CD4-positive, alpha-beta T cell (primary cell): ENCODE measurements at places on chromosomes 6 and 20.

DNA sequence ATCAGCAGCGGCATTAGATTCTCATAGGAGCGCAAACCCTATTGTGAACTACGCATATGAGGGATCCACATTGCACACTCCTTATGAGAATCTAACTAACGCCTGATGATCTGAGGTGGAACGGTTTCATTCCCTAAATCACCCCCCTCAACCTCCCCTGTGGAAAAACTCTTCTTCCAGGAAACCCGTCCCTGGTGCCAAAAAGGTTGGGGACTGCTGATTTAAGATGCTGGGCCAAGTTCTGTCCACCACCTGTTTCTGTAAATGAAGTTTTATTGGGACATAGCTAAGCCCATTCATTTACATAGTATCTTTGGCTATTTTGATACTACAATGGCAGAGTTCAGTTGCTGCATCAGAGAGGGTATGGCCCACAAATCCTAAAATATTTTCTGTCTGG lies 268.2 kb upstream of the PRDM1 start:
- H3K4me3 ChIP-seq: no peak overlapping the region
- H3K4me1 ChIP-seq: peaks cover 3% of the 10 kb centered on the region
- H3K27me3 ChIP-seq: no peaks in the 10 kb centered on the region

- H3K27ac ChIP-seq: no peak overlapping the region
- DNase-seq: peak; percentile 49
- no peaks in the 10 kb centered on the region for H3K36me3 ChIP-seq
Observed at GRCh38 chr6:34189806-34190503, 44.1 kb upstream of the GRM4 start.

- H3K4me1 ChIP-seq: no peaks in the 10 kb centered on the region
- H3K4me3 ChIP-seq: no peak overlapping the region
- no peaks in the 10 kb centered on the region for H3K36me3 ChIP-seq
Observed at GRCh38 chr6:54010340-54011276, 100.6 kb upstream of the MLIP start.

DNA sequence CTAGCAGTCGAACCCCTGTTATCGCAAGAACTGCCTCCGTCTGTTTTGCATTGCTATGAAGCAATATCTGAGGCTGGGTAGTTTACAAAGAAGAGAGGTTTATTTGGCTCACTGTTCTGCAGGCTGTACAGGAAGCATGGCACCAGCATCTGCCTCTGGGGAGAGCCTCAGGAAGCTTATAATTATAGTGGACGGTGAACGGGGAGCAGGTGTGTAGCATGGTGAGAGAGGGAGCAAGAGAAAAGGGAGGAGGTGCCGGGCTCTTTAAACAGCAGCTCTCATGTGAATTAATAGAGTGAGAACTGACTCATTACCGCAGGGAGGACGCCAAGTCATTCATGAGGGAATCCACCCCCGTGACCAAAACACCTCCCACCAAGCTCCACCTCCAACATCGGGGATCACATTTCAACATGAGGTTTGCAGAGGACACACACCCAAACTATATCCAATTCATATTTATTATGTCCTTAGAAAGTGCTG lies 172.6 kb upstream of the KCNG1 start:
- no peaks in the 10 kb centered on the region for H3K4me1 ChIP-seq
- no peak overlapping the region for H3K4me3 ChIP-seq
- DNase-seq: no peak
- H3K36me3 ChIP-seq: no peaks in the 10 kb centered on the region
- H3K27me3 ChIP-seq: peaks cover 3% of the 10 kb centered on the region

DNA sequence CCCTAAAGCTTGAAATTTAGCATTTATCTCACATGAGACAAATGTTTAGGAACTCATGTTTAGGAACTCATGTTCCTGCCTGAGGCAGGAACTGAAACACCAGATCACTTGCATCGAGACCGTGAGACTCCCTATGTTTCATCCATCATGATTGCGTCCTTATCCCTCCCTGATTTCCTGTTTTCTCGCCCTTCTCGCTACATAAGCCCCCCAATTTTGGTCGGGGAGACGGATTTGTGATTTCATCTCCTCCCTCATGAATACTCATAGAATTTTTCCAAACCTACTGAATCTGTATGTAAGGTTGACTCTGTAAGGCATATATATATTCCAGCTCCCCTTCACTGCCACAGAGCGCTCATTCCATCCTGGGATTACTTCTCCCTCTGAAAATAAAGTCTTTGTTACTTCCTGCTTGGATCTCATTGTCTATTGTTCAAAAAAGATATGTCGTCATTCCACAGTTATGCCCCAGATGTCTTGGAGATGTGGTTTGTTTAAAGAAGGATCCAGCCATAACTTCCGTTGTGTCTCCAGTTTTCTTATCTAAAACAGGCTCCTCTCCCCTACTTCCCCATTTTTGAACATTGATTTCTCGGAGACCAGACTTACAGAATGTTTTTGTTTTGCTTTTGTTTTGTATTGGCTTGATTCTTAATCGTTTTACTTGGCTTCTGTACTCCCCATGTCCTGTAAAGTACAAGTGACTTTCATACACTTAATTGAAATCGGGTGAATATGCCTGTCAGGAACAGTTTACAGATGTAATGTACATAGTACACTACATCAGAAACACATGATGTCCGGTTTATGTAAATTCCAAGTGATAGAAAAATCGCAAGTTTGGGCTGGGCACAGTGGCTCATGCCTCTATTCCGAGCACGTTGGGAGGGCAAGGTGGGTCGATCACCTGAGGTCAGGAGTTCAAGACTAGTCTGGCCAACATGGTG lies 118.7 kb downstream of the HFE start:
- no peaks in the 10 kb centered on the region for H3K27me3 ChIP-seq
- peaks cover 29% of the 10 kb centered on the region for H3K4me1 ChIP-seq
- peak overlapping the region; percentile 90 for H3K27ac ChIP-seq

- no peaks in the 10 kb centered on the region for H3K4me1 ChIP-seq
- H3K27ac ChIP-seq: no peak overlapping the region
- no peaks in the 10 kb centered on the region for H3K36me3 ChIP-seq
- no peak overlapping the region for H3K4me3 ChIP-seq
Observed at GRCh38 chr20:46161921-46162320, 43.8 kb downstream of the CD40 start.

GRCh38 chr6:167927246-167927645 lies 70.2 kb upstream of the KIF25 start:
- no peak overlapping the region for H3K27ac ChIP-seq
- no peak for DNase-seq
- H3K27me3 ChIP-seq: no peaks in the 10 kb centered on the region
- no peak overlapping the region for H3K4me3 ChIP-seq
- H3K36me3 ChIP-seq: no peaks in the 10 kb centered on the region
- no peaks in the 10 kb centered on the region for H3K4me1 ChIP-seq
